ENCODE measurements at places on chromosomes 12 and 14.

- peak overlapping the region; percentile 48 for H3K27ac ChIP-seq
- peaks cover 11% of the 10 kb centered on the region for H3K4me1 ChIP-seq
- H3K4me3 ChIP-seq = no peak overlapping the region
- DNase-seq = no peak
- no peaks in the 10 kb centered on the region for H3K27me3 ChIP-seq
- no peaks in the 10 kb centered on the region for H3K36me3 ChIP-seq
Observed at GRCh38 chr12:91126516-91126915, 15.2 kb upstream of the LUM start.

DNA sequence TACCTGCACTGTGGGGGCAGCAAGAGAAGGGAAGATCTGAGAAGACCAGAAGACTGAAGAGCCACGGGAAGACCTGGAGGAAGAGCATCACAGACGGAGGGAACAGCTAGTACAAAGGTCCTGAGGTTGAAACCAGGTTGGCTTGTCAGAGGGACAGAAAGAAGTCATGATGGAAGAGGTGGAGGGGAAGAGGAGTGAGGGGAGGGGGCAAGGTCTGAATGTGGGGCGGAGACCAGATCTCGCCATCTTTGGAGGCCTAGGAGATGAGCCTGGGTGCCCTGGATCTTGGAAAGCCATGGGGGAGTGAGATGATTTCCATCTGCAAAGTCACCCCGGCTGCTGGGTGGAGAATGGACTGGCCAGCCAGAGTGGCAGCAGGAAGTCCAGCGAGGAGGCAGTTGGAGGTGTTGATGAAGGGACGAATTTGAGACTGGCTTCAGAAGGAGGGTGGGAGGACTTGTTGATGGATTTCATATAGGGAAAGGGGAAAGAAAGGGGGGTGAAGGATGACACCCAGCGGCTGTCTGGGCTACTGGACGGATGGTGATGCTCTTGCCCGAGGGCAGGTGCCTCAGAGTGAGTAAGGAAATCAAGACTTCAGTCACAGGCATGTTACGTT is 14.6 kb upstream of the UBC start:
- no peak overlapping the region for H3K4me3 ChIP-seq
- peaks cover 18% of the 10 kb centered on the region for H3K4me1 ChIP-seq
- H3K27me3 ChIP-seq = no peaks in the 10 kb centered on the region

DNA sequence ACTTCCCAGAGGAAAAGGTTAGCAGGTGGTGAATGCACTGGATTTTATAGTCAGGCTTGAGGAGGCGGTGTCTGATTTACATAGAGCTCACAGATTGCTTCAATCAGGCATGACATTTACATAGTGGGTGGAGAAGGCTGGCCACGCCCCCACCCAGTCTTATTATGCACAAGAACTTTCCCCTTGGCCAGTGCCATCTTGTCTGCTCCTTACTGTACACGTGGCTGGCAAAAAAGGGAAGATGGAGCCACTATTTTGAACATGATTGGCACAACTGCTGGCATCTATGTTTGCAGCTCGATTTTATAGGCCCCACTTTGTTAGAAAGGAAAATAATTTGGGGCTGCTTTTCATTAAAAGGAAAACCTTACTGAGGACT is 10.9 kb upstream of the LGMN start:
- H3K4me3 ChIP-seq = no peak overlapping the region
- no peaks in the 10 kb centered on the region for H3K36me3 ChIP-seq
- DNase-seq = no peak
- no peaks in the 10 kb centered on the region for H3K4me1 ChIP-seq

DNA sequence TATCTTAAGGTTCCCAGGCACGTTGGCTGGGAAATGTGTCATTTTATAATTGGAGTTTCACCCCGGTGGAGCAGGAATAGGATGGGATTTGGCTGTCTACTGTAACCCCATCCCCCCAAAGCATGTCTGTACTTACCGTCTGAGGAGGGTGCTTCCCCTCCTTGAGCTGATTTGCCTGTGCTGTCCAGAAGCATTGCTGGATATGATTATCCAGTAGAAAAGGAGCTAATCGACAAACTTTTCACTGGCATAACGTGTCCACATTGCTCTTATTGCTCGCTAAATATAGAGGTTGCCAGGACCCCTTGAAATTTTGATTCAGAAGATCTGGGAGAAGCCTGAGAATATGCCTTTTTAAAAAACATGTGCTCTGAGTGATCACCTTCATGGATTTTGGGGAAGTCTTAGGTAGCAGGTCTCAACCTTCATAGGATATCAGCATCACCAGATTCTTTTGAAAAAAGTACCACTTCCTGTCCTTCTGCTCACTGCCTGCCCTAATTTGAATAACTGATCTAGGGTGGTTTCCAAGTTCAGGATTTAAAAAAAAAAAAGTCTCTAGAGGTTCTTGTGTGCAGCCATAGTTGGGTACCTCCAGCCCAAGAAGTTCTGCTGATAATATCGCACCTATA is 80.4 kb upstream of the KCNA1 start:
- H3K27me3 ChIP-seq = peaks cover 31% of the 10 kb centered on the region
- no peak overlapping the region for H3K4me3 ChIP-seq
- DNase-seq = no peak
- H3K36me3 ChIP-seq = no peaks in the 10 kb centered on the region

DNA sequence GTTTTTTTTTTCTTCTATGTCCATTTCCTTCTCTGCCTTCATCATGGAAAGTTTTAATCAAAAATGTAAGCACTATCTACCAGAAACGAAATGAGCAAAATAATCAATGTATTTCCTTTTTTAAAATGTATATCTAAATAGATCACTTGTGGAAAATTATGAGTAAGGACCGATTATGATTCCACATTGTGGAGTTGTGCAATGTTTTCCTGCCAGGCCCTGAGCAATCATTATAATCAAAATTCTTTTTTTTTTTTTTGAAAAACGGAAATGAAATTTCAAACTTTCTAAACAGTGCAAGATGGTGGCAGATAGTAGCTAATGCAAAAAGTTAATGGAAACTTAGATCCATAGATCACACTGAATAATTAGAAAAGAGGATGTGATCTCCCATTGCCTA is 1074.6 kb upstream of the TMEM132C start:
- H3K4me3 ChIP-seq = no peak overlapping the region
- no peak for DNase-seq
- no peaks in the 10 kb centered on the region for H3K4me1 ChIP-seq

GRCh38 chr12:53805067-53805466 is 53.3 kb upstream of the CISTR start:
- H3K27ac ChIP-seq = peak overlapping the region; percentile 28
- peaks cover 31% of the 10 kb centered on the region for H3K27me3 ChIP-seq
- no peak overlapping the region for H3K4me3 ChIP-seq
- H3K36me3 ChIP-seq = no peaks in the 10 kb centered on the region
- H3K4me1 ChIP-seq = no peaks in the 10 kb centered on the region

DNA sequence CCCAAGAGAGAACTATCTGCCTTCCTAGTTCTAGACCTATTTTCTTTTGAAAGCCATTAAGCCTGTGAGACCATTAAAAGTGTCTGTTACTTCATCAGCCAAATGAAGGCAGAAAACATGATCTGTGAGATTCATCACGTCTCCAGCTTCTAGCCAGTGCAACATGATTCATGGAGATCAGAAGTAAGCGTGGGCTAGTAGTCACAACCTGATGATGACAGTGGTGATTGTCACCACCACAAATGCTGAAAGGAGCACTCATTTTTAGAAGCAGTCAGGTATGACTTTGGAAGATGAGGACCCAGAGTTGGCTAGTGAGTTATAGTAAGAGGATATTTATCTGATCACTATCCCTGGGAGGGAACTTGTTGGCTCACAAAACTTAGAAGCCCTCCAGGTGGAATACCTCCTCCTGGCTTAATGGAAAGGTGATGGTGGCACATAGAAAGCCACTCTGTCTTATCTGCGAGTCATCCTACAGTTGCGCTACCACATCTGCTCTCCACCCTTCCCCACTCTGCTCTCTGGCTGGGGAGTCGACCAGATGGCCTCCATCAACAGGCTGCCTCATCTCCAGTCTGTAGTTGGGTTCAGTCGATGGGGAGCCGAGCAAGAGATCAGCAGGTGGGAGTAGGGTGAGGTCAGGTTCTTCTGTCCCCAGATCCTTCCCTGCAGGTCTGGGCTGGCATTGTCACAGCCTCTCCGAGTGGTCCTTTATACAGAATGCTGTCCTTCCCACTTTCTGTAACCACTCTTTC is 317.6 kb upstream of the FKBP4 start:
- H3K4me3 ChIP-seq = no peak overlapping the region
- no peaks in the 10 kb centered on the region for H3K4me1 ChIP-seq
- H3K27ac ChIP-seq = no peak overlapping the region
- H3K36me3 ChIP-seq = no peaks in the 10 kb centered on the region
- H3K27me3 ChIP-seq = no peaks in the 10 kb centered on the region
- DNase-seq = no peak

DNA sequence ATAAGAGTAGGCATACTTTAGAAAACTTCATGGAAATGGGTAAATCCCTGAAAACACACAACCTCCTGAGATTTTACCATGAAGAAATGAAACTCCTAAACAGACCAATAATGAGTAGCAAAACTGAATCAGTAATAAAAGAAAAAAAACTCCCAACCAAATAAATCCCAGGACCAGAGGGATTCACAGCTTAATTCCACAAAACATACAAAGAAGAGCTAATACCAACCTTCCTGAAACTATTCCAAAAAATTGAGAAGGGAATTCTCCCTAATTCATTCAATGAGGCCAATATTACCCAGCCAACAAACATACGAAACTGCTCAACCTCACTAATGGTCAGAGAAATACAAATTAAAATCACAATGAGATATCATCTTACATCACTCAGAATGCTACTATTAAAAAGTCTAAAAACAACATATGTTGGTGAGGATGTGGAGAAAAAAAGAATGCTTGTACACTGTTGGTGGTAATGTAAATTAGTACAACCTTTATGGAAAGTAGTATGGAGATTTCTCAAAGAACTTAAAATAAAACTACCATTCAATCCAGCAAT is 97.3 kb upstream of the ST8SIA1 start:
- H3K27ac ChIP-seq = no peak overlapping the region
- H3K36me3 ChIP-seq = no peaks in the 10 kb centered on the region
- DNase-seq = no peak
- H3K4me1 ChIP-seq = peaks cover 3% of the 10 kb centered on the region
- no peak overlapping the region for H3K4me3 ChIP-seq
- H3K27me3 ChIP-seq = no peaks in the 10 kb centered on the region

- no peak overlapping the region for H3K27ac ChIP-seq
- no peak overlapping the region for H3K4me3 ChIP-seq
- H3K27me3 ChIP-seq = no peaks in the 10 kb centered on the region
- peaks cover 6% of the 10 kb centered on the region for H3K4me1 ChIP-seq
- DNase-seq = no peak
Observed at GRCh38 chr14:92531106-92531873, 17.7 kb downstream of the RIN3 start.

GRCh38 chr12:108037960-108038359 is 91.1 kb upstream of the WSCD2 start:
- no peaks in the 10 kb centered on the region for H3K27me3 ChIP-seq
- no peaks in the 10 kb centered on the region for H3K36me3 ChIP-seq
- no peak overlapping the region for H3K4me3 ChIP-seq

All from suprapubic skin (tissue), 4 donors.